ENCODE measurements at places on chromosomes 1 and 21.

- no peak for DNase-seq
Observed at GRCh38 chr1:218351391-218352074, 6.4 kb downstream of the TGFB2 start.

DNA sequence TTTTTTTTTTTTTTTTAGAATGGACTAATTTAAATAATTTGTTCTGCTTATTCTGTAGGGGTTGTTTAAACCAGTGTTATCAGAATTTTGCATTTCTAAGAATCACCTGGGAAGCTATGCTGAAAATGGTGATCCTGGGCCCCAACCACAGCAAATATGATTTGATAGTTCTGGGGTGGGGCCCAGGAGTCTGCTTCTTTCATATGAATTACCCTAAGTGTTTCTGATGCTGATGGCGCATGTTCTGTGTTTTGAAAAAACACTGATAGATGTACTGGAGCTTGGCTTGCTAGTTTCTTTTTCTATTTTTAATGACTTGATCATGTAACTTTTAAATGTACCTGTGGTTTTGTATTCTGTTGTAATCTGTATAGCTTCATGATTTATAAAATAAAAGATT is 89.3 kb downstream of the CDC14A start:
- DNase-seq = no peak

- DNase-seq = no peak
Observed at GRCh38 chr21:25551569-25551968, 55.7 kb downstream of the MRPL39 start.

GRCh38 chr1:102842606-102843005 is 265.7 kb downstream of the COL11A1 start:
- DNase-seq = no peak

DNA sequence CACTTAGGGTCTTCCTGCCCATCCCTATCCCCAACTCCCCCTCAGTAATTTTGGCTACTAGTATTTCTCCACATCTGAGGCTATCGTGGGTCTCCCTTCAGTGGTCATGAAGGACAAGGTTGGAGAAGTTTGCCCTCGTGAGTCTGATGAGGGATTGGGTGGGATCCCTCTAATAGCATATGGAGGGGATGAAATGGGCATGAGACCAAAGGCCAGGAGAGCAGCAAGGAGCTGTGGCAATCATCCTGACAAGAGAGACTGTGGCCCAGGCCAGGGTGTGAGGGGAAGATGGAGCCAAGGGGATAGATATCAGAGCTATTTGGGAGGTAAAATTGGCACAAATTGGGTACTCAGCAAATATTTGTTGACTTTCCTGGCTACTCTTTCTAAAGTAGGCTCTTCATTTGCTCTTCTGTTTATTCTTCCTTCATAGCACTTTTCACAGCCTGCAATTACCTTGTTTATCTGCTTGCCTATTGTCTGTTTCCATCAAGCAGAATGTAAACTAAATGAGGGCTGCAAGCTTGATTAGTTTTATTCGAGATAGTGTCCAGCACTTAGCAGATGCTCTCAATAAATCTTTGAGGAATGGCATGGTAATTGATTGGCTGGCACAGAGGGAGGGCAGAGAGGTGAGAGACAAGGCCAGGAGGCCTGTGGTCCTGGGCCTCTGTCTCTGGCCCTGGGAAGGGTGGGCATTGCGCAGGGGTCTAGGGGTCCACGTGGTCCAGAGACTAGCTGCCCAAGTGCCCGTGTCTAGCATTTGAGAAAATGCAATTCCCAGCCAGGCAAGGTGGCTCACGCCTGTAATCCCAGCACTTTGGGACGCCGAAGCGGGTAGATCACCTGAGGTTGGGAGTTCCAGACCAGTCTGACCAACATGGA is 1.5 kb upstream of the PLK3 start:
- no peak for DNase-seq

DNA sequence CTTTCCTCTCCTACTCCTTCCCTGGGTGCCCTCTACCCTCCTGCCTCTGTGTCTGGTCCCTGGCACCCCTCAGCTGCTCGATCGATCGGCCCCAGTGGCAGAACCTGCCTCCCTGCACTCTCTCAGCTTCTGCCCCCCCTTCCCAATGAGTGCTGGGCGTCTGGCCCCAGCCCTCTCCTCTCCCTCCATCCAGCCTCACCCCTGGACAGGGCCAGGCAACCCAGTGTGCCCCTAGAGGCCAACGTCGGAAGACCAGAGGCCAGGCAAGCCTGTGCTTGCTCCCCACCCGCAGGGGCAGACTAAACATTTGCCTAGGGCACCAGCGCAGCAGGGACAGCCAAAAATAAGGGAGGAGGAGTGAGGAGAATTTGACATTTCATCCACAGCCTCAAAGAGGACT is 43.5 kb downstream of the LGR6 start:
- no peak for DNase-seq

GRCh38 chr1:224615861-224616755 is at the start of gene CNIH3:
Gene CNIH3, plus strand, starts transcription at chr1:224616317. Its CDS starts 858 bp downstream, at chr1:224617175.
- DNase-seq = no peak

- DNase-seq = no peak
Observed at GRCh38 chr1:158285756-158286241, 3.9 kb upstream of the CD1C start.

GRCh38 chr1:83619170-83619896 is 379.6 kb downstream of the TTLL7 start:
- DNase-seq = no peak

DNA sequence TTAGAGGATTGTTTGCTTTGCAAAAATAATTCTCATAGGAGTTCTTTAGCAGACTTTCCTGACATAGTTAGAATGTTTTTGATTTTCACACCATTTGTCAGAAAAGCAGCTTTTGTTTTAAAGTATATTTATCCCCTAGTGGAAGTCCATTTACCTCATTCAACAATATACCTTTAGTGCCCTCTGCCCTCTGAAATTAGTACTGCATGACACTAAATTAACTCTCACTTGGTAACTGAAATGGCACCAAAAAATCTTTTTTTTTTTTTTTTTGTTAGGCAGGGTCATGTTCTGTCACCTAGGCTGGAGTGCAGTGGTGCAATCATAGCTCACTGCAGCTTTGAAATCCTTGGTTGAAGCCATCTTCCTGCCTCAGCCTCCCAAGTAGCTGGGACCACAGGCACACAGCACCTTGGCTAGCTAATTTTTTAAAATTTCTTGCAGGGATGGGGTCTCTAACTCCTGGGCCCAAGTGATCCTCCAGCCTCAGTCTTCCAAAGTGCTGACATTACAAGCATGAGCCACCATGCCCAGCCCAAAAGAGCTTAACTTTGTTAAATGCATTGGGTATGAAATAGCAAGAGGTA is 13.6 kb downstream of the LRRC42 start:
- no peak for DNase-seq

DNA sequence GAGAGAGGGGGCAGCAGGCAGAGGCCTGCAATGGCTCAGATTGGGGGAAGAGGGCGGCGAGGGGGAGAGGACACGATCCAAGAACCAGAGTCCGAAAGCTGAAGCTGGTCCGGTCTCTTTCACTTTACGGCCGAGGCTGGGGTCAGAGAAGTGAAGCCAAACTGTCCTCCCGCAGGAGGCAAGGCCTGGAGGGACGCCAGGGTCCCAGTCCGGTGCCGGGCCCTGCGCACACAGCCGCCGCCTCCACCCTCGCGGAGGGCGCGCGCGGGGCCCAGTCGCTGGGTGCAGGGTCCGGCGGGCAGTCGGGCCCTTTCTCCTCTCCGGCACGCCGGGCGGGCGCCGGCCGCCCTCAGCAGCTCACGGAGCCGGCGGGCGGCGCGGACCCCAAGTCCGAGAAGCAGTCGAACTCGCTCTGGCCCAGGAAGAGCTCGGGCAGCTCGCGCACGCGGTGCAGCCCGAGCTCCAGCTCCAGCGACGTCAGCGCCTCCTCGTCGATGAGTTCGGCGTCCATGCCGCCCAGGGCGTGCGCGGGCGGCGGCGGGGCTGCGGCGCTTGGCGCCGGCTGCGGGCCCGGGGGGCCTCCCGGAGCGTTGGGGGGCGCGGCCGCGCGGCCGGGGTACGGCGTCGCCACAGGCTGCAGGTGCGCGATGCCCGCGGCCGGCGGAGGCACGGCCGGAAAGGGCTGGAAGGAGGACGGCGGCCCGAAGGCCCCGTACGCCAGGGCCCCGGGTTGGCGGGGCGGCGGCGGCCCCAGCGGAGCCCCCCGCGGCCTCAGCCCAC is 749 bp downstream of the CITED4 start:
- no peak for DNase-seq

GRCh38 chr1:179014123-179014522 is 11.6 kb upstream of the FAM20B start:
- DNase-seq = no peak

DNA sequence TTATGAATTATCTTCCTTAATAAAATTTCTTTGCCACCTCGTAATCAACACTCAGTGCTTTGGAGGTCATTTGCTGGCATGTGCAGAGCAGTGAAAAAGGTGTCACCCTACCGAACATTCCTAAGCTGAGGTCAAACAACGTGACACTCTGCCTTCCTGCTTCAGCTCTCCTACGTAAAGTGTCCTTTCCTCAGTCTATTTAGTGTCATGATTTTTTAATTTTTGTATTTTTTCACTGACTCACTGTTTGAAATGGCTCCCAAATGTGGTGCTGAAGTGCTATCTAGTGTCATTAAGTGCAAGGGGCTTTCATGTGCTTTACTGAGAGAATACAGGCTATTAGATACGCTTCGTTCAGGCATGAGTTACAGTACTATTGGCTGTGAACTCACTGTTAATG is 37.0 kb upstream of the ITPKB start:
- DNase-seq = no peak

DNA sequence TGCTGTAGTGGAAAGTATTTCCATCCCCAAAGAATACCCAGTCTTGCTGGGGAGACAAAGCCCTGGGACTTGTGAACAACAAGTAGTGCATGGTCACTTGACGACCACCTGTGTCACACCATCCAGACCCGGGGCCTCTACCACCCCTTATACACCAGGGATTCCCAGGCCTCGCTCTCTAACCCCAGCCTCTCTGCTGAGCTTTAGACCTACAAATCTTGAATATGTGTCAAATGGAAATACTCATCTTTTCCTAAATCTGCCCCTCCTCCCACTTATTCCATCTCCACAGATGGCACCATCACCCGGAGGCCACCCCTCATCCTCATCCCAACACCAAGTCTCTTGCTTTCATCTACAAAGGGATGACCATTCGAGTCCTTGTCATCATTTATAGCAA is 875 bp upstream of the RNASEL start:
- no peak for DNase-seq

DNA sequence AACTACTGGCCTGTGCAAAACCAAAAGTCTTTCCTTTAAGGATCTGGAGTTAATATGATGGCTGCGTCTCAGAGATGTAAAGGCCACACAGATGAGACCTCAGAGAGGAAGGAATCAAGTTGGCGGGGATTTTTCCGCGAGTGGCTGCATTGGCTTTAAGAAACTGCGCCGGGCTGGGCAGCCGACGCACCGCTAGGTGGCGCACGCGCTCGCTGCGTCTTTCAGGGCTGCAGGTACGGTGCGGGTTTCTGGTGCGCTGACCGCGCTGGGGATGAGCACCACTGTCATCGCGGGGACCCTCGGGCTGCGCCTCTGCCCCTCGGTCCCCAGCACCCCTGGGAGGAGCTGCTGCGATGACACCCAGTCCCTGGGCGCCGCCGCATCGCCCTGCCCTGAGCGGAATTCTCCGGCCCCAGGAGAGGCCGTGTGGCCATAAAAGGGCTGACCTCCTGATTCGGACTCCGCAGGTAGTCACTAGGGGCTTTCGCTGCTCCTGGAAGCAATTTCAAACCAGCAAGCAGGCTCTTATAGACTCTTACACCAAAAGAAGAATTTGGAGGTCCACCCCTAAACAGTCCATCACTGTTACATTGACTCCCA is 241.0 kb downstream of the KCNJ6 start:
- DNase-seq = peak; percentile 24

- DNase-seq = no peak
Observed at GRCh38 chr1:31626223-31627207, 9.0 kb downstream of the HCRTR1 start.

DNA sequence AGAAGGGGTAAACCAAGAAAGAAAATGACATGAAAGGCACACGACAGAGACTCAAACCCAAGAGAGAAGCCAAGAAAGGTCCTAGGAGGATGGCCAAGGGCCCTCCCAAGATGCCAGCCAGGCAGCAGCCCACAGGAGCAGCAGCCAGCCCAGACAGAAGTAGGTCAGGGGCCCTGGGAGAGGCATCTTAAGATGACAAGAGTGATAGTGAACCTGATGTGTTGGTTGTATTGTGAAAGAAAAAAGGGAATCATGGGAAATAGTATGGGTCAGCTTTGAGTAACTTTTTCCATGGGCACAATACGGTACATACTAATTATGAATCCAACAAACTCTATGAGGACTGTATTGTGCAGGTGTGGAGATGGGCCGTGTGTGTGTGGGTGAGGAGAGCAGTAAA is 3.3 kb downstream of the CCSAP start:
- no peak for DNase-seq

DNA sequence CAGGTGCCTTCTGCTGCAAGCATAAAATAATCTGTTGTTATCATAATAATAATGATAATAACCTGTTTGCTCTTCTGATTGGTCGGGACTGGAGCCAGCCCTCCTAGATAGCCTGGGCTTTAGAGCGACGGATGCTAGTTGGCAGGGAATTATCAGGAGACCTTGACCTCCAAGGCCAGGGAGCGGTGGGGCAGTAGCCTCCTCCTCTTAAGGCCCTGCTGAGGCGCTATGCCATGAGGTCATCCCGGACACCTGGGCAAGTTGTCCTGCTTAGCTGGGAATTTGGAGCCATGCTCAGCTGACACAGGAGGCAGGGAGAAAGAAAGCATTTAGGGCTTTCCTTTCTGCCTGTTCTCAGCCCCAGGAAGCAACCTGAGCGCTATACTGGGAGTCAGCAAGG is 15.6 kb downstream of the C1orf115 start:
- no peak for DNase-seq

- no peak for DNase-seq
Observed at GRCh38 chr1:216553040-216553439, 129.8 kb upstream of the USH2A start.

DNA sequence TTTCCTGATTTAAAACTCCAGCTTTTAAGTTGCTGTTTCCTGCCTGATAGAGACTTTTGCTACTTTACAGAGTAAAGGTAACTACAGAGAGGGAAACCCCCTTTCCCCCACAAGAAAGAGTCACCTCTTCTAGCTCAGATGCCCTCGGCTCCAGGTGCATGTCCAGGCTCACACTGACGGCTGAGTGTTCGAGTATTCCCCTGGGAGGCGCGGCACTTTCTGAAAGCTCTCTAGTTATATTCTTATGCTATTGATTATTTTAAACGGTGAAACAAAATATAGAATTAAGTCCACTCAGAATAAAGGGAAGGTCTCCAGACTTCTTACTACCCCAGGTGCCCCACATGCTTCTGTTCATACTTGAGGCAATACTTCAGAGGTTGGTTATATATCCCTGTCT is 160.3 kb upstream of the FMN2 start:
- no peak for DNase-seq

All from activated CD4-positive, alpha-beta T cell treated with anti-CD3 and anti-CD28 coated beads, Interleukin-2, amount 50 U/mL, for 24 hours (primary cell).